ENCODE measurements at places on chromosomes 6 and 20. TPM values are rescaled to one million over a fixed set of nuclear protein-coding genes. Genes with fewer than 3 reads are reported as not detected.

DNA sequence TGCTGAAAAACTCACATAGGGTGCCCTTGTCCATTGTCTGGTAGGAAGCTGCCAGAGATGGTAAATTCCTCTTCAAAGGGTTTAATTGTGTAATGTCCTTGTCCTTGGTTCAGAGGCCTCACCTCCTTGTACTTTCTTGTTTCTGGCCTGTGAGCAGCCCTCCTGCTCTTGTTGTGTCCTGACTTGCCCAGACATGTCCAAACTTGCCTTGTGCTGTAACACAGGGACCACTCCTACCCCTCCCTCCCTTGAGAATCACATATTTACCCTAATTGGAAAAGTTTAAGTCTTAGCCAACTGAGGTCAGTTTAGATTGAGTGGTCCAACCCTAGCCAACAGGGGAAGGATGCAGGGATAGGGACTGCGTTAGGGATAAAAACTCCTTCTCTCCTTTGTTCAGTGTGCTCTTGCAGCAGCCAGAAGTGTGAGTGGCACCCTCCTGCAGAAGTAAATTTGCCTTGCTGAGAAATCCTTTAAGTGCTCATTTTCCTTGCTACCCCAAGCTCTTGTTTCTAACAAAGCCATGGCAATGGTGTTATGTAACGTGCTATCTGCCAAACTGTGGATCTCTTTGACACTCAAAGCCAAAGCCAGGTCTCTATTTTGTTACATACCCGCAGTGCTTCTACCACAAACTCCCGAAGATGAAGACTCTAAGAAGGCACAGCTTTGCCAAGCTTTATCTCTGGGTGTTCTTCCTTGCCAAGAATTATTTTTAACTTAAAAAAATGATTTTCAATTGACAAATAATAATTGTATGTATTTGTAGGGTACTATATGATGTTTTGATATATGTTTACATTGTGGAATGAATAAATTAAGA lies 414.5 kb downstream of the ESR1 start:
- no peak for DNase-seq

- no peak for DNase-seq
These were observed 122.5 kb upstream of the TAB2 start for GRCh38 chr6:149194820-149195558.

GRCh38 chr6:131015025-131015591 lies 47.9 kb downstream of the EPB41L2 start:
- DNase-seq: no peak

- DNase-seq: no peak
These were observed 210.4 kb downstream of the CENPW start for GRCh38 chr6:126550323-126550722.

DNA sequence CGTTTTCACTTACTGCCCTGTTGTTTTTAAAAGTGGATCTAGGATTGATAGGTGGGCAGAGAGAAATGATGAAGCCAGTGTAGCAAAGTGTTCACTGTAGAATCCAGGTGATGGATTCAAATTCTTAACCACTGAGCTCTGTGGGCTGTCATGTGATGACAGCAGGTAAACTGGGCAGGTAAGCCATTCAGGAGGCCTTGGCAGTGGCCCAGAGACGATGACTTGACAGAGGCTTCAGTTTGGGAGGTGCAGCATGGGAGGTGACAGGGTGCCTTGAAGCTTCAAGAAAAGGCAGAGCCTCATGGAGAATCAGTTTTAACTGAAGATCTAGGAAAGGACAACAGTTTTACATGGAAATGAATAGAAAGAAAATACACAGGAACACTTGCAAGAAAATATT lies 2.0 kb downstream of the NAA20 start:
- no peak for DNase-seq

- DNase-seq: no peak
These were observed 77.9 kb downstream of the PCSK2 start for GRCh38 chr20:17304774-17305173.

GRCh38 chr6:19320111-19320581 lies 517.0 kb upstream of the ID4 start:
- DNase-seq: no peak

- no peak for DNase-seq
These were observed 138.3 kb upstream of the INSM1 start for GRCh38 chr20:20229595-20229994.

DNA sequence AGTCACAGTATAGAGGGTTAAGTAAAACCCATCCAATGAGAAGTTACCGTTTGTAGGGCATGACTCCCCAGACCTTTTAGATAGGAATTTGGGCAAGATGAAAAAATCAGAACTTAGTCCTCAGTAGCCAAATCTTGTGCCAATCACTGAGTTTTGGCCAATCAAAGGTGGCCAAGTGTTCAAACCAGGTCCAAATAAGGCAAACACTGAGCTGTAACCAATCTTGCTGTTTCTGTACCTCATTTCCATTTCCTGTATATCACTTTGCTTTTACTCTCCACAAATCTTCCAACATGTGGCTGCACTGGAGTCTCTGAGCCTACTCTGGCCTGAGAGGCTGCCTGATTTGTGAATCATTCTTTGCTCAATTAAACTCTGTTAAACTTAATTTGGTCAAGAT lies 81.8 kb upstream of the GPR6 start:
- DNase-seq: no peak

DNA sequence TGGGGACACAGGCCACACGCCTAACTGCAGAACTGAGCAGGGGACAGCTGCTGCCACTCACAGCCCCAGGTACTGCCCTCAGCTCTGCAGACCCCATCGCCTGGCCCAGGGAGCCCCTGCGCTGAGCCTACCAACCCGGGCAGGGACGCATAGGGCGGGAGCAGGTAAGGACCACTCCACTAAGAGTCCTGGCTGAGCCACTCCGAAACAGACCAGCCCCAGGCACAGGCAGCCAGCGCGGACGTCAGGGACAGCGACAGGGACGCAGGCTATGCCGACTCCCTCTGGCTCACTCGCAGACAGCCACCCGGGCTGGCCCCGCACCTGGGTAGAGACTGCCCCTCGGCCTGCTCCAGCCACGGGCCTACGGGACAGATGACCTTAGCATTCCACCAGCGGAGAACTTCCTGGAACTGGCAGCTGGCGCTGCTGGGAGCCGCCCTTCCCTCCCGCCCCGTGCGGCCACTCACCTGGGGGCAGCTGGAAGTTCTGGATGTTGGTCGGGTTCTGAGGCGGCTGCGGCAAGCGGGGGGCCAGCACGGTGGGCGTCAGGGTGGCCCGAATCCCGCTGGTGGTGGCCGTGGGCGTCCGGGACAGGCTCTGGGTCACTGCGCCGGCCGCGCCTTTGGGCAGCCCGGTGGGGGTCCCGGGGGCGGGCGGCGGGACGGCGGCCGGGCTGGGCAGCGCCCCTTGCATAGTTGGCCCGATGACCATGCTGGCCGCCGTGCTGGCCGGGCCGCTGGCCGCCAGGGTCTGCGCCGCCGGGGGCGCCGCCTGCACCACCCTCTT lies 1.5 kb downstream of the TAF4 start:
- DNase-seq: no peak

- DNase-seq: no peak
These were observed 345.4 kb downstream of the TAF4 start for GRCh38 chr20:61720348-61720696.

- DNase-seq: no peak
These were observed 166.4 kb upstream of the ZNF217 start for GRCh38 chr20:53760025-53760441.

DNA sequence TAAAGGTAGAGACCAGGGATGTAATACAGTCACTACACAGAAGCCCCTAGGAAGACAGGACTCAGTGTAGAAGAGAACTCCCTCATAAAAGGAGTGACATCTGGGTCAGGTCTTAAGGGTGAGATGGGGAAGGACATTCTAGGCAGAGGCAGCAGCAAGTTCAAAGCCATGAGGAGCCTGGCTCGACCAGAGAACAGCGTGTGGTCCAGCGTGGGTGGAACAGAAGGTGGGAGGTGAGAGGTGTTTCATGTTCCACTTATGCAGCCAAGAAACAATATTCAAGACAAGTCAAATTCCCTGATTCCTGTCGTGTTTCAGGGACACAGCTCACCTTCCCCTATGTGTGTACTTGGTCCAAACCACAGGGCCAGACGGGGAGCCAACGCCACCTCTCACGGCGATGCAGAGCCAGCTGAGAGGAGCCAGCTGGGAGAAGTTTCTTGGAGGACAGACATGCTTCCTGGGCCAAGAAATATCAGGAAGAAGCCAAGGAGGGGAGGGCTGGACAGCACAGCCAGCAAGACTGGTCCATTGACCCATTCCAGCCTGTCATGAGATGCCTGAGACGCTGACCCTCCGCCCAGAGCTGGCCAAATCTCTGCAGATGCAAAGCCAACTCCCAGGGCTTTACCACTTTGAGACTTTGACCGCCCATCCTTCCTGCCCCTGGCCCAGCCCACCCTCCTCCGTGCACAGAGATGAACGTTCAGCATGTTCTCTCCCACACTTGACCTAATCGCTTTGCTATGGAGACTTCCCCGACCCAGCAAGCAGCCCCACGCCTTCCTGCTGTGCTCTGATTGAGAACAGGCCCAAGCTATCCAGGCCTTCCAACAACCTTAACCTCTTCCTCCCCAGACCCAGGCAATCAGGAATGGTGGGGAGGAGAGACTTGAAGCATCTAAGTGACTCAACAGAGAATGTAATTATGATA lies 113.8 kb downstream of the PRND start:
- no peak for DNase-seq

GRCh38 chr6:139588076-139588639 lies 213.7 kb upstream of the CITED2 start:
- DNase-seq: no peak

DNA sequence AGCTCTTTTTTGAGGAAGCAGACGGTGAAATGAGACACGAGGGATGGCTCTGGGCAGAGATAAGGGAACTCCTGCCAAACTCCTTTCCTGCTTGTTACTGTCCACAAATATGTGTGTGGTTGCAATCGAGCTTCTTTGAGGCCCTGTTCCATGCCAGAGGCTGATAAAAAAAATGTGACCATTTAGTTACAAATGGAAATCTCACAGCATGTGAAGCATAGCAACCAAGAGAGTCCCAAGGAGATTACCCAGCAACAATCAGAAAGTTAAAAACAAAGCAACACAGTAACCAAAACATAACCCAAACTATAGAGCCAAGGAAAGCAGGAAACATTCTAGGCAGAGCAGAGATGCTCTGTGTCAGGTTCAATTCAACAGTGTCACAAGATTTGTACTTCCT lies 35.4 kb upstream of the HMGN3 start:
- DNase-seq: no peak

GRCh38 chr20:12179692-12180091 lies 262.0 kb downstream of the BTBD3 start:
- no peak for DNase-seq

The CCN6 gene
- polyA plus RNA-seq: not detected

The GRIK2 gene
- 12.8 TPM for polyA plus RNA-seq

The PSORS1C2 gene
- polyA plus RNA-seq: not detected

The GSTA3 gene
- polyA plus RNA-seq: not detected

The DEFB124 gene
- polyA plus RNA-seq: not detected

The RIMS4 gene
- polyA plus RNA-seq: not detected

The ZBTB46 gene
- polyA plus RNA-seq: 2.0 TPM

The ROS1 gene
- not detected for polyA plus RNA-seq

The KCNG1 gene
- 20.3 TPM for polyA plus RNA-seq

The ZSCAN23 gene
- polyA plus RNA-seq: 3.5 TPM

Data from AG04450 (cell line).